ENCODE measurements at places on chromosomes 5 and 9.
A peak's percentile ranks its signal among the peaks of the same experiment; 100 is the strongest.

DNA sequence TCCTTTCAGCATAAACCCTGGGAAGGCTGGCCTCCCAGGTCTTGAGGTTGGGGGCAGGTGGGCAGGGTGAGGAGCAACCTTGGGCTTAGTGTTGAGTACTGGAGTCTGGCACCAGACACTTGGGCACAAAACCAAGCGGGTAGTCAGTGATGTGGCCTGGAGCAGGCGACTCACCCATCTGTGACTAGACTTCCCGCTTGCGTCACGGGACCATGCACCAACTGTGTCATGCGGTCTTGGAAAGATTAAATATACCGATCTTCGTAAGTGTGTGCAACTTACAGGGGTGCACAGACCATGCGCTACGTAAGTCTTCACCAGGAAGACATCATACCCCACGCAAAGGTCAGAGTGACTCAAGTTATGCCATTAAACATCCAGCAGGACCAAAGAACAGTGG is 304.4 kb upstream of the IRX4 start:
- no peak for DNase-seq

DNA sequence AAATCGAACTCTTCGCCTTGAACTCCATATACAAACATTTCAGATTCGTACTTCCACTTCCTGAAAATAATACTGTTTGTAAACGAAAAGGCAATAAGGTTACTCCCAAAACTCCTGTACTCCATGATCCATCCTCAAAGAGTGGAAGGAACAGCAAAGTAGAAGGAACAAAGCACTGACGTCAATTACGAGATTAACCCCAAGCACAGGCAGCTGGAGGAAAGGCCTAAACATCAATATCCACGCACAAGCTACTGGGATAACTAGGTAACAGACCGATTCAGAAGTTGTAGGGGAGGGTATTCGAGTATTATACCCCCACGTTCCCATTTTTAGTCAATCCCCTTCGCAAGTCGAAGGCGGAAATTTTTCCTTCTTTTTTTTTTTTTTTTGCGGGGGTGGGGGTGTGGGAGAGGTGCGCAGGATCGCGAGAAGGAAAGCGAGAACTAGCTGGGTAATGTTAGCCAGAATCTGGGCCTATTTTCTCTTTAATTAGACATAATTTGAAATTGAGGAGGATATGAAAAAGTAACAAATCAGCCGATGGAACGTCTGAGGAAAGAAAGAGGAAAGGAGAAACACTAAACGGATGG is 909 bp downstream of the AFF4 start:
- peak; percentile 51 for DNase-seq

- peak; percentile 76 for DNase-seq
These were observed 64.3 kb downstream of the GOLM1 start for GRCh38 chr9:86034863-86035734.

DNA sequence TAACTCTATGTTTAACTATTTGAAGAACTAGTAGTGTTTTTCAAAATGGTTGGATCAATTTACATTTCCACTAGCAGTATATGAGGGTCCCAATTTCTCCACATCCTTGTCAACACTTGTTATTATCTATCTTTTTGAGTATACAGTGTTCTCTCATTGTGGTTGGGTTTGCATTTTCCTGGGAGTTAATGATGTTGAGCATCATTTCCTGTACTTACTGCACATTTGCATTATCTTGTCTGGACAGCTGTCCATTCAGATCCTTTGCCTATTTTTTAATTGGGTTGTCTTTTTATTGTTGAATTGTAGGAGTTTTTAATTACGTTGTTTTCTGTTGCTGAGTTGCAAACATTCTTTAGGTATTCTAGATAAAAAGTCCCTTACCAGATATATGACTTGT is 103.4 kb upstream of the LRRTM2 start:
- DNase-seq = no peak

DNA sequence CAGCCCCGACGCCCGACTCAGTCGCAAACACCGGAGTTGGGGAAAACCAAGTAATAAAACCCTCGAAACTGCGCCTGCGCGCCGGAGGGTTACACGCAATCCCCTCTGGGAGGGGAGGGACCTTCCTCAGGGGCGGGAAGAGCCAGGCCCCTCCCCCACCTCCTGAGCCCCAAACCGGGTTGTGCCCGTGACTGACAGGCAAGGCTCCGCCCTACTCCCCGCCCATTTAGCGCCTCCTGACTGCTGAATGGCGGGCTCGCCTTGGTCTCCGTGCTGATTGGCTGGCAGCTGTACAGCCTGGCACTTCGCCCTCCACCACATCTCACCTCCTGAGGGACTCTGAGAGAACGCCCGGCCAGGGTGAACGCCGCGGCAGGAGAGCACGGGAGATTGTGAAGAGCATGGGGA is at the start of gene PRDM9:
Gene PRDM9, plus strand, starts transcription at position 332 of the 408 bp plus-strand sequence. CDS start 1,425 bp downstream, outside the sequence.
- DNase-seq = peak; percentile 21

- no peak for DNase-seq
These were observed 135.9 kb upstream of the RAD23B start for GRCh38 chr9:107147134-107147533.

GRCh38 chr9:98057138-98057799 is 737 bp downstream of the NANS start:
- DNase-seq = no peak

GRCh38 chr5:87184605-87185004 is 83.1 kb upstream of the RASA1 start:
- no peak for DNase-seq

DNA sequence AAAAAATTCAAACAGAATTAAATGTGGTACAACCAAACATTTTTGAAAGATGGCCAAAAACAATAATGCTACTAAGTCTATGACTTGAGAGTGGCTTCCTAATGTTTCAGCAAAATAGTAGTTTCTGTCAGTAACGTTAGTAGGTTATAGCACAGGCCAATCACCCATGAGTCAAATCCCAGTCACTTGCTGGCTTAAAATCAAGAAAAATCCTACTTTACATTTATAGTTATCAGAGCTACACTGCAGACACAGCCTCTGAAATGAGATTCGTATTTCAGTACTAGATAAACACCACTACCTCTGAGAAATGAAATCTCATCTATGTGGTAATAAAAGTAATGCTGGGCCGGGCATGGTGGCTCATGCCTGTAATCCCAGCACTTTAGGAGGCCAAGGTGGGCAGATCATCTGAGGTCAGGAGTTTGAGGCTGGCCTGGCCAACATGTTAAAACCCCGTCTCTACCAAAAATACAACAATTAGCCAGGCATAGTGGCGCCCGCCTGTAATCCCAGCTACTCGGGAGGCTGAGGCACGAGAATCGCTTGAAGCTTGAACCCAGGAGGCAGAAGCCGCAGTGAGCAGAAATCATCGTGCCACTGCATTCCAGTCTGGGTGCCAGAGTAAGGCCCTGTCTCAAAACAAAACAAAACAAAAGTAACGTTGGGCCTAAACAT is 6.1 kb downstream of the ZDHHC21 start:
- DNase-seq = no peak

- DNase-seq = no peak
These were observed 765.3 kb downstream of the MTRR start for GRCh38 chr5:8634219-8634618.

DNA sequence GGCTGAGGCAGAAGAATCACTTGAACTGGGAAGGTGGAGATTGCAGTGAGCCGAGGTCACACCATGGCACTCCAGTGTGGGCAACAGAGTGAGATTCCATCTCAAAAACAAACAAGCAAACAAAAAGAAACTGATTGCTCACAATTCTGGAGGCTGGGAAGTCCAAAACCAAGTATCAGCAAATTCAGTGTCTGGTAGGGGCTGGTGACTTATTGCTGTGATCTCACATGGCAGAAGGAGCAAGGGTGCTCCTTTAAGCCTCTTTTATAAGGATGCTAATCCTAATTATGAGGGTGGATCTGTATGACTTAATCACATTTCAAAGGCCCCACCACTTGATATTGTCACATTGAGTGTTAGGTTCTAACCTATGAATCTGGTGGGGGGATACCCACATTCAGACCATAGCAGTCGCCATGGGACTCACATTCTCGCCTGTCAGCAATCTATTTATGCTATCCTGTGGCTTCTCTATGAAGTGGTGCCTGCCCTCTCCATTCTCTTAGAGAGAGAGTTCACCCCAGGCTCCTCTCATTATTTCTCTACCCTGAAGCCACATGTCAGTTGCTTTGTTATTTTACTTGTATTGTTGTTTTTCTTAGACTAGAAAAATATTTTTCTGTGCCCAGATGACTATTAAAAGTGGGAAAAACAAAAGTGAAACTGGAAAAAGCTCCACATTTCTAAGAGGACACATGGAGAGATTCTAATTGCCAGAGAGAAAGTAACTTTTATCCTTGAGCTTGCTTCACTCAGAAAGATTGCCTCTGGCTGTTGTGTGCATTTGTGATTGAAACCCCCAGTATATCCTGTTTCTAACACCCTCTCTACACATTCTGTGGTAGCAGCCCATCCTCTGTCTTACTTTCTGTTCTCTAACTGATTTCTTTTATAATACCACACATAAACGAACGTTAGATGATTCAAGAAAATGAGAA is 18.8 kb upstream of the PRLR start:
- DNase-seq = no peak

GRCh38 chr5:91487420-91487819 is 104.3 kb upstream of the ARRDC3 start:
- no peak for DNase-seq

- no peak for DNase-seq
These were observed 17.5 kb upstream of the PHF19 start for GRCh38 chr9:120894321-120895148.

DNA sequence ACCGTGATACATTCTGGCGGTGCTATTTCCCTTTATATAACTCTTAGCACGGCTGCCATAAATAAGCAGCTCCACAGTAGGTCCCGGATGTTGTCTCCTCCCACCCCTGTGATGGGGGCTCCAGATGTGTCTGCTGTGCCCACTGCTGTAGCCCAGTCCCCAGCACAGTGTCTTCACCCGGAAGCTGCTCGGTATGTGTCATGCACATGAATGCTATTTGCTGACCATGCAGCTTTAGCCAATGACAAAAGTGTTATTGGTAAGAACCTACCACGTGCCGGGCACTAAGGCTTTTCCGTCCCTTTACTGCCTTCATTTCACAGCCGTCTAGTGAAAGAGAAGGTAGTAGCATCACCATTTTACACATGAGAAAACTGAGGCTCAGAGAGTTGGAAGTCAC is 20.2 kb downstream of the HRH2 start:
- no peak for DNase-seq

All from GM13976 (cell line).